ENCODE measurements at places on chromosomes 12 and 14.

DNA sequence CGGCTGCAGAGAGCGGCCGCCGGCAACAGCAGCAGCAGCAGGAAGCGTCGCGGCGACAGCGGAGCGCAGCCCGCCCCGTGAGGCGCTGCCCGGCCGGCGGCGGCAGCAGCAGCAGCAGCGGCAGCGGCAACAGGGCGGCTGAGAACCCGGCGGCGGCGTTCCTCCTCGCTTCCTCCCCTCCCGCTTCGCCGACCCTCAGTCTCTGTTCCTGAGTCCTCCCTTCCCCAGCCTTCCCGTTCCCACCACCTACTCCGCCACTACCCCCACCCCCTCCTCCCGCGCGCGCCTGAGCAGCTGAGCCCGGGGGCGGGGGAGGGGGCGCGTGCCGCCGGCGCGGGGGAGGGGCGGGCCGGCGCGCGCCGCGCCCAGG, 310 bp downstream of the BICDL1 start:
- H3K4me1 ChIP-seq: peaks cover 19% of the 10 kb centered on the region
- H3K27me3 ChIP-seq: no peaks in the 10 kb centered on the region
- peak overlapping the region; percentile 76 for H3K4me3 ChIP-seq
- DNase-seq: no peak
- H3K27ac ChIP-seq: peak overlapping the region; percentile 77

DNA sequence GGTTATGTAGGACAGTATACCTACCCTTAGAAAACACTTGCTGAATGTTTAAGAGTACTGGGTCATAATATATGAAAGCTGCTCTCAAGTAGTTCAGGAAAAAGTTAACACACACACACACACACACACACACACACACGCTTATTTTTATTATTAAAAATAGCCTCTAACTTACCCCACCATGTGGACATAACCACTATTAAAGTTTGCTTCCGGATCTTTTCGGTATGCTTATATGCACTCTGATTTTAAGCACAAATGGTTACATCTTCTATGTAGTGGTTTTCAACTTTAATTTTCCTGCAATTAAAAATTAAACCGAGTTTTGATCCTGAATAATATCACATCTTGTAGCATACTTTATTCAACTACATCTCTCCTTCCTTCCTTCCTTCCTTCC, 84.9 kb upstream of the TRAF3 start:
- H3K36me3 ChIP-seq: no peaks in the 10 kb centered on the region
- H3K27ac ChIP-seq: peak overlapping the region; percentile 23
- DNase-seq: no peak
- peaks cover 86% of the 10 kb centered on the region for H3K4me1 ChIP-seq
- H3K27me3 ChIP-seq: no peaks in the 10 kb centered on the region

- H3K27ac ChIP-seq: no peak overlapping the region
- no peaks in the 10 kb centered on the region for H3K27me3 ChIP-seq
- no peaks in the 10 kb centered on the region for H3K36me3 ChIP-seq
- no peak for DNase-seq
- H3K4me1 ChIP-seq: no peaks in the 10 kb centered on the region
- no peak overlapping the region for H3K4me3 ChIP-seq
Measured at GRCh38 chr14:59148334-59148900, 40.0 kb upstream of the DAAM1 start.

DNA sequence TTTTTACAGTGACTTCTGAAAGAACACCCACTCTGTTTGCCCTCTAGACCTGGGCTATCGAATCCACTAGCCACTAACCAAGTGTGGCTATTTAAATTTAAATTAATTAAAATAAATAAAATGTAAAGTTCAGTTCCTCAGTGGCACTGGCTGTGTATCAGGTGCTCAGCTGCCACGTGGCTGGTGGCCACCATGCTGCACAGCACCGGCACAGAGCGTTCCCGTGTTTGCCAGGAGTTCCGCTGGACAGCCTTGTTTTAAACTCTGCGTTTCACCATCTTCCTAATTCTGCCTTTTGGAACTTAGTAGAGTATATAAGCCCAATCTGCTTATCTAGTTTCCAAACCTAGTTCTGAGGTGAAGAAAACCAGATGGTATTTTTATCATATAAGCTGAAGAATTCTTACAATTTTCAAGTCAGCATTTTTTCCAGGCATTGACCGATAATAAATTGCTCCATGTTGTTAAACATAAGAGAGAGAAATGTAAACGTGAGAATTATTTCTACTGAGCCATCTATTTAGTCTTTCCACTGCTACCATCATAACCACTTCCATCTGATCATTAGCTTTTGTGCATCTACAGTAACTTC, 339.0 kb downstream of the CACNA1C start:
- H3K27me3 ChIP-seq: no peaks in the 10 kb centered on the region
- H3K4me3 ChIP-seq: no peak overlapping the region
- H3K4me1 ChIP-seq: no peaks in the 10 kb centered on the region
- no peak overlapping the region for H3K27ac ChIP-seq
- no peak for DNase-seq

GRCh38 chr12:67820694-67821093, 168.6 kb upstream of the IFNG-AS1 start:
- no peaks in the 10 kb centered on the region for H3K36me3 ChIP-seq
- H3K4me1 ChIP-seq: no peaks in the 10 kb centered on the region
- H3K4me3 ChIP-seq: no peak overlapping the region

GRCh38 chr12:442235-442884, 17.4 kb upstream of the B4GALNT3 start:
- H3K27ac ChIP-seq: no peak overlapping the region
- no peaks in the 10 kb centered on the region for H3K27me3 ChIP-seq
- no peaks in the 10 kb centered on the region for H3K36me3 ChIP-seq
- no peaks in the 10 kb centered on the region for H3K4me1 ChIP-seq
- no peak for DNase-seq

DNA sequence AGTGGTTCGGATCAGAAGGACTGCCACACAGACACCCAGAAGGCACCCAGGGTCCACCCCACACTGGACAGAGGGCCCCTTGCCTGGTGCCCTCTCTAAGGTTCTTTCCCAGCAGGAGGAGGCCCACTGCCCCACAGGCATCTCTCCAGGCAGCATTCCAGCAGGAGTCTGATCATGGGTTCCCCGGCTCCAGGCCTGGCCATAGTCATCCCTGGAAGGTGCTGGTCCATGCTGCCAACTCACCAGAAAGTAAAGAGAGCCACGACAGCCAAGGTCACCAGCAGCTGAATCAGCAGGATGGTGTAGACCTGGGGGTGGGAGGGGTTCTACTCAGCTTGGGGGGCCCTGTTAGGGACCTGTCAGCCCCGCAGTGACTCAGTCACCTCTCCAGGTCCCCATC, 6.4 kb downstream of the FAIM2 start:
- no peak for DNase-seq
- H3K4me3 ChIP-seq: no peak overlapping the region
- no peaks in the 10 kb centered on the region for H3K27me3 ChIP-seq
- H3K27ac ChIP-seq: no peak overlapping the region
- peaks cover 43% of the 10 kb centered on the region for H3K4me1 ChIP-seq

DNA sequence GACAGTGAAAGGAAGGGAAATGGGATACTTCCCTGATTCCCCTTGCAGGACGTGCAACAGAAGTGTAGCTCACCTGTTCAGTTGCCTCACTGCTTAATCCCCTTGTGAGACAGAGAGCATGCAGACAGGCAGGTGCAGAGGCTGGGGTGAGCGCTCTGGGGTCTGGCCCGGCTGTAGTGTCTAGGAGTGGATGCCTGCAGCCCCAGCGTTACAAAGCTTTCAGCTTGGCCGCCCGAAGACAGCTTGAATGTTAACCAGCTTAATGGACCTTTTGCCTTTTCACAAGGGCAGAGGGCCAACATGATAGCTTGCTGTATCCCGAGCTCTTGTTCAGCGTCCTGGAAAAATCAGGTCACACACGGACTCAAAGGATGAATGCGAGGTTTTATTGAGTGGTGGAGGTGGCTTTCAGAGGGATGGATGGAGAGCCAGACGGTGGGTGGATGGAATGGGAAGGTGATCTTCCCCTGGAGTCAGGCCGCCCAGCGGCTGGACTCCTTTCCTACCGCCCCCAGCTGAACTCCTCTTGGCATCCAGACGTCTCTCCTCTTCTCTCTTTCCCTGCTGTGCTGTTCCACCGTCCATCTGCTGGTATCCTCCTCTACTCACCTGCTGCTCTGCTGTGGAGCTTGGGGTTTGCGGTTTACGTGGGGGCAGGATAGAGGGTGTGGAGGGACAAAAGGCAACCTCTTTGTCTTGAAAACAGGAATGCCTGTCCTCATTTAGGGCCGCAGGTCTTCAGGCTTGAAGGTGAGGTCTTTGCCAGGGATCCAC, 86.2 kb upstream of the RESF1 start:
- no peak overlapping the region for H3K27ac ChIP-seq
- no peaks in the 10 kb centered on the region for H3K36me3 ChIP-seq
- no peak for DNase-seq
- H3K4me1 ChIP-seq: peaks cover 12% of the 10 kb centered on the region
- H3K27me3 ChIP-seq: no peaks in the 10 kb centered on the region
- H3K4me3 ChIP-seq: no peak overlapping the region

DNA sequence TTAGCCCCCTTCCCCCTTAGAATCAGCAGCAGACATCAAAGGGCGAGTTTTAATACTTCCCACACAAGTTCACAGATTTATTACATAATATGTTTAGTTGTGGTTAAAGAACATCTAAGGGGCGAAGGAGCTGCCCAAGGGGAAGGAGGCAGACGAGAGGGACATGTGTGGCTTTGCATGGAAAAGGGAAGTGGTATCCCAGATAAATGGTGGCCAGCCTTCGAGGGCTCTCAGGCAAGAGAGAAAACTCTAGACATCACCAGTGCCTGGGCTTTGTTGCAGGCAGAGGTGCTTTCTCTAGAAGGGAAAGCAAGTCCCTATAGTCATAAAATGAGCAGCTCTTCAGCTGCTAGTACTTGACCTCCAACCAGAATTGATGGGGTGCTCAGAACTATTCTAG, 121.2 kb downstream of the CACNA1C start:
- no peaks in the 10 kb centered on the region for H3K27me3 ChIP-seq
- DNase-seq: no peak
- H3K36me3 ChIP-seq: no peaks in the 10 kb centered on the region
- no peak overlapping the region for H3K27ac ChIP-seq
- no peak overlapping the region for H3K4me3 ChIP-seq

GRCh38 chr14:88289234-88289633, 33.8 kb downstream of the KCNK10 start:
- no peak for DNase-seq
- H3K27me3 ChIP-seq: no peaks in the 10 kb centered on the region
- no peaks in the 10 kb centered on the region for H3K36me3 ChIP-seq
- H3K4me3 ChIP-seq: no peak overlapping the region
- peaks cover 20% of the 10 kb centered on the region for H3K4me1 ChIP-seq
- H3K27ac ChIP-seq: no peak overlapping the region

- no peak for DNase-seq
- peaks cover 57% of the 10 kb centered on the region for H3K27me3 ChIP-seq
- no peaks in the 10 kb centered on the region for H3K36me3 ChIP-seq
- no peak overlapping the region for H3K27ac ChIP-seq
- H3K4me3 ChIP-seq: no peak overlapping the region
- no peaks in the 10 kb centered on the region for H3K4me1 ChIP-seq
Measured at GRCh38 chr14:101665478-101666078, 95.9 kb upstream of the PPP2R5C start.

DNA sequence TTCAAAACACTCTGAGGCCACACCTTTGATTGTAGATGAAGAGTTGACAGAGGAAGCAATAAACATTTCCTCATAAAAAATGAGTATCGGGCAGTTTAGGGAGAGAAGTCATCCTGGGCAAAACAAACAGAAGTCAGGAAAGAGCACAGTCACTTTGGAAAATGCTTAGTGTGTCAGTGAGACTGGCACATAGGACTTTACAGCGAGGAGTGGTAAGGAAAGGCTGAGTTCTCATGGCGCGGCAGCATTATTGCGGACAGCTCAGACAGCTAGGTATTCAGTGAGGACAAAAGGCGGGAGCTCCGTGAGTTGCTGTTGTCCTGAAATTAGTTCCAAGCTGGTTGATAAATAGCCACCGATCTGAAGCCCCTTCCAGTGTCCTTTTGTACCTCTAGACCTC, 229.9 kb downstream of the SNAPC1 start:
- H3K36me3 ChIP-seq: no peaks in the 10 kb centered on the region
- DNase-seq: no peak
- no peaks in the 10 kb centered on the region for H3K27me3 ChIP-seq
- no peaks in the 10 kb centered on the region for H3K4me1 ChIP-seq
- H3K4me3 ChIP-seq: no peak overlapping the region

- no peak within 1 kb of the TSS for H3K27ac ChIP-seq
- H3K36me3 ChIP-seq: no peaks in the 10 kb centered on the region
- H3K4me3 ChIP-seq: no peak within 1 kb of the TSS
- DNase-seq: no peak
- H3K27me3 ChIP-seq: no peaks in the 10 kb centered on the region
Measured at GRCh38 chr12:102197789-102198188, at the start of gene PMCH. Gene PMCH, minus strand, starts transcription at chr12:102197833. Its CDS starts 63 bp downstream, at chr12:102197770.

DNA sequence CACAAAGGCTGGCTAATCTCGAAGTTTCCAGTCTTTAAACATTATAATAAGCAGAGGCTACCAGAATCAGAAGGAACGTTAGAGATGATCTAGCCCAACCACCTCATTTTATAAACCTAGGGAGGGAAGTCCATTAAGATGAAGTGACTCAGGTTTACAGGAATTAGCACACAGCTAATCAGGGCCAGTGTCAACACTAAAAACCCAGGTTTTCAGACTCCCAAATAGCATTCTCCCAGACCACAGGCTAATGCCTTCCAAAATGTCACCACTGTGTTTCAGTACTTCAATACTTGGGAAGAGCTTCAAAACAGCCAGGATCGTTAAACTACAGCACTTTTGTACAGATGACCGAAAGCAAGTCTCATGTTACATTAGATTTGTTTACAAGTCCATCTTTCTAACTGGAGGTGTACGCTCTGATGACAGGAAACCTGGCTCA, 89.2 kb downstream of the FOXN3 start:
- no peak overlapping the region for H3K27ac ChIP-seq
- H3K4me1 ChIP-seq: peaks cover 25% of the 10 kb centered on the region
- no peaks in the 10 kb centered on the region for H3K27me3 ChIP-seq
- no peak for DNase-seq
- H3K4me3 ChIP-seq: no peak overlapping the region

DNA sequence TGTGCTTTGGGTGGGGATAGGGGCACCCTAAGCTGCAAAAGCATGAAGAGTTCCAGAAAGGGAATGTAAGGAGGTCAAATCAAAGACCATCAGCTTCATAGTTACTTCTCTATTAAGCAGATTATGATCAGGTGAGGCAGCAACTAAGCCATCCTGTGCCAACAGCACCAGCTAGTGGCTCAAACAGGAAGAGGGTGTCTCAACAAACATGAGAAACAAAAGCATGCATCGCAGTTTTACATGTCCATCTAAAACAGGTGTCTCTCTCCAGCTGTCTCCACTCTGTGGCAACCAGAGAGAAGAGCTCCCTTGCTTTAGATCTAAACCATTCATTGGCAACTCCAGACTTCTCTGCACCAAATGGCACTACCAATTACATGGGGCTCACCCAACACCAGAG, 52.9 kb downstream of the ACTN1 start:
- no peak overlapping the region for H3K27ac ChIP-seq
- peaks cover 18% of the 10 kb centered on the region for H3K4me1 ChIP-seq
- peaks cover 46% of the 10 kb centered on the region for H3K36me3 ChIP-seq
- H3K27me3 ChIP-seq: no peaks in the 10 kb centered on the region

GRCh38 chr12:88328090-88328489, 186.0 kb downstream of the TMTC3 start:
- peaks cover 77% of the 10 kb centered on the region for H3K4me1 ChIP-seq
- peak overlapping the region; percentile 34 for H3K27ac ChIP-seq
- no peaks in the 10 kb centered on the region for H3K36me3 ChIP-seq
- no peak for DNase-seq

GRCh38 chr14:26389646-26390508, 208.0 kb downstream of the NOVA1 start:
- H3K36me3 ChIP-seq: no peaks in the 10 kb centered on the region
- H3K27ac ChIP-seq: peak overlapping the region; percentile 41
- no peaks in the 10 kb centered on the region for H3K27me3 ChIP-seq
- H3K4me1 ChIP-seq: peaks cover 5% of the 10 kb centered on the region
